GM23248 (cell line): ENCODE measurements at places on chromosomes 7 and 10. TPM values are rescaled to one million over a fixed set of nuclear protein-coding genes. Genes with fewer than 3 reads are reported as not detected.

The ECHDC3 gene
- 0.63 and 0.97 TPM in 2 replicates for total RNA-seq

DNA sequence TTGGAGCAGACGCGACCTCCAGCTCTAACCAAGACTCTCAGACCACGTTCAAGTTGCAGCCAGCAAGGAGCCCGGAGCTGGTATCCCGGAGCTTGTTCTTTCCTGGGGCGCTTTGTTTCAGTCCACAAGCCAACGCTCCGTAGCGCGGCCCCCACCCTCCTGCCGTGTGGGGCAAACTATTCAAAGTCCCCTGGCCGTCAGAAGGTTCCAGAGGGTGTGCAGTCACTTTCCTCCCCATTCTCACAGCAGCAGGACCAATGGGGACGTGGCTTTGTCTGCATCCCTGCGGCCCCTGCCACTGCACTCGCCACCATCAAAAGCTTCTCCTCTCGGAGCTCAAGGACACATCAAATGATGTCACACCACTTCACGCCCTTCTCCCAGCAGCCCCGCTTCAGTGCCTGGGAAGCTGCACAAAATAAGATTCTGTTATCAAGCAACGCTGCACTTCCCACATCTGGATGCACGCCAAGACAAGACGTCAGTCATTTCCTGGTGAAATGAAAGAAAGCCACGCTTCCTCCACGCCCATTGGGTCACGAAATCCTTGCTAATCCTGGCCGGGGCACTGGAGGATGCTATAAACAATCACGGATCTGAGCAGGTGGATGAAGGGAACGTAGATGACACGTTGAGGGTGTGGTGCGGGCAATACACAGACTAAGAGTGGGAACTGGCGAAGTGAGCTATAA lies 348.2 kb downstream of the PTPRN2 start:
- no peak overlapping the region for H3K4me3 ChIP-seq
- no peaks in the 10 kb centered on the region for H3K27me3 ChIP-seq
- no peak for DNase-seq

The CNNM1 gene
- 1.6 and 2.1 TPM in 2 replicates for total RNA-seq

GRCh38 chr7:47678641-47679380 lies 96.9 kb upstream of the TNS3 start:
- no peak overlapping the region for H3K27ac ChIP-seq
- no peaks in the 10 kb centered on the region for H3K36me3 ChIP-seq
- no peak overlapping the region for H3K4me3 ChIP-seq
- no peaks in the 10 kb centered on the region for H3K4me1 ChIP-seq
- H3K27me3 ChIP-seq: no peaks in the 10 kb centered on the region
- no peak for DNase-seq

- peaks cover 10% of the 10 kb centered on the region; the same call in 1 of the 2 replicates for H3K27me3 ChIP-seq
- no peaks in the 10 kb centered on the region for H3K36me3 ChIP-seq
- H3K27ac ChIP-seq: no peak overlapping the region
- no peaks in the 10 kb centered on the region for H3K4me1 ChIP-seq
- DNase-seq: no peak
Measured at GRCh38 chr10:71089162-71089561, 123.2 kb upstream of the UNC5B start.

DNA sequence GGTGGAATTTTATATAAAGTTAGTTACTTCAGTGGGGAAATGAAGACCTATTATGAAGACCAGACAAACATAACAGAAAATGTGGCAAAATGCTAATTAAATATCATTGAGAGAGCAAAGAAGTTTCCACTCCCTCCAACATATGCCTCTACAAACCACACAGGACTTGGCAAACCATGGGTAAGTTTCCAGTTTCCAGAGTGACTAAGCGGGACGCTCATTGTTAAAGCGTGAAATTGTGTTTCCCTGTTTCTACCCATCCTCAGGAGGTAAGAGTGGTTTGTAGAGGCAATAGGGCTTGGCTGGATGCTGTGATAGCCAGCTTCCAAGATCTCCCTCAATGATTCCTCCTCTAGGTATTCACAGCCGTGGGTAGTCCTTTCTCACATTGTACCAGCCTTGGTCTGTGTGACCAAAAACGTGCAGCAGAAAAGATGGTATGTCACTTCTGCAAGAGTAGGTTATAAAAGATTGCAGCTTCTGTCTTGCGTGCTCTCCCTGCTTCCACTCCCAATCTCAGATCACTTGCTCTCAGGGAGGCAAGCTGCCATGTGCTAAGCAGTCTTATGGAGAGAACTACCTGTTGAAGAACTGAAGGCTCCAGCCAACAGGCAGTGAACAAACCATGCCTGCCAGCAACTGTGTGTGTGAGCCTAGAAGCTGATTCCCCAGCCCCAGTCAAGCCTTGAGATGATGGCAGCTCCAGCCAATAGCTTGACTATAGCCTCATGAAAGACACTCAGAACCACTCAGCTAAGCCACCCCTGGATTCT lies 35.7 kb downstream of the CBX3 start:
- DNase-seq: peak; percentile 11
- no peaks in the 10 kb centered on the region for H3K27me3 ChIP-seq
- H3K4me1 ChIP-seq: no peaks in the 10 kb centered on the region
- no peak overlapping the region for H3K27ac ChIP-seq
- no peak overlapping the region for H3K4me3 ChIP-seq

DNA sequence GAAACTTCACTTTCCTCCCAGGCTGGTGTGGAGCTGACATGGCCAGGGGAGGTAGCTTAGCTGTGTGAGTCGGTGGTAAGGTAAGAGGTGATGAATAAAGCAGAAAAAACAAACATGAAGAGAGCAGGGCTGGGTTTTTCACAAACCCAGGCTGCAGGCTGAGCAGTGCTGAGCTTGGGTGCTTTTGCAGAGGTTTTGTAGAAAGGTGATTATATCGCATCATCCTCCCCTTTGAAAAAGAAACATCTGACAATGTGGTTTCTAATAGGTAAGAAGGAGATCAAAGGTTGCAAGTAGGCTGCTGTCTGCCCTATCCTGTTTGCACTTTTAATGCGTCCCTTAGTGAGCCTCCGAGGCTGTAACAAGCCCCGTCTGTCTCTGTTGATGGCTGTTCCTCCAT lies 69.6 kb upstream of the GRM8 start:
- no peaks in the 10 kb centered on the region for H3K4me1 ChIP-seq
- DNase-seq: no peak
- no peak overlapping the region for H3K4me3 ChIP-seq
- no peaks in the 10 kb centered on the region for H3K36me3 ChIP-seq

The CYP51A1 gene
- total RNA-seq: 64.6 and 67.8 TPM in 2 replicates

DNA sequence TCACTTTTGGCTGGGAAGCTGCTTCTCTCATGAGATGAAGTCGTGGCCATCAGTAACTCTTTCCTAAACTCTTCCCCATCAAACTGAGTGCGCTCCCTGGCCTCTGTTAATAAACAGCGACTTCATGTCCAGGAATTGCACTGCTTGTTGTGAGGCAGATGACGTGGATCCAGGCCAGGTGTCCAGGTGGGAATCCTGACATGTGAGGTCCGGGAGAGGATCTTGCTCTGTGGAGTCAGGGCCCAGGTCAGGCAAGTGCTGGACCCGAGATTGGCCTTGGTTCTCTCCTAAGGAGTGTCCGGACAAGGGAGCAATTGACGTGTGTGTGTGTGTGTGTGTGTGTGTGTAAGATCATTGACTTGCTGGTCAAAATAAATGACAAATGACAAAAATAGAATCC lies 362.7 kb downstream of the GLRX3 start:
- H3K27ac ChIP-seq: no peak overlapping the region
- H3K4me1 ChIP-seq: no peaks in the 10 kb centered on the region
- DNase-seq: no peak
- H3K27me3 ChIP-seq: no peaks in the 10 kb centered on the region
- H3K36me3 ChIP-seq: no peaks in the 10 kb centered on the region

The LRRD1 gene
- not detected in 2 replicates for total RNA-seq

DNA sequence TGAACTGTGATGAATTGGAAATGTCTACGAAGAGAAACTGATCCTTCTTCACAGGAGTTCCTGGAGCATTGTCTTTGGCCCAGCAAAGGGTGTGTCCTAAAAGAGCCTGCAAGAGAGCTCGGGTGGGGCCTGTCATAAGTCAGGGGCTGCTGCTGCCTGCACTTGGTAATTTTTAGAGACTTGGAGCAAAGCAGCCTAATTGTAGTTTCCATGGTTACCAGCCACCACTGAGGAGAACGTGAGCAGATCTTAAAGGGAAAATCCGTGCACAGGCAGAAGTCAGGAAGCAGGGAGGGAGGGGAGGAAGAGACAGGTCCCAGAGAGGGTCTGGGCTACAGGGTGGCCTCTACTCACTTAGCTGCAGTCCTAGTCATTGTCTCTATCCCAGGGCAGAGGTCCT lies 463.6 kb downstream of the PLXNA4 start:
- H3K36me3 ChIP-seq: no peaks in the 10 kb centered on the region
- DNase-seq: no peak
- no peak overlapping the region for H3K27ac ChIP-seq
- H3K27me3 ChIP-seq: no peaks in the 10 kb centered on the region; the same call in 1 of the 2 replicates
- no peak overlapping the region for H3K4me3 ChIP-seq

DNA sequence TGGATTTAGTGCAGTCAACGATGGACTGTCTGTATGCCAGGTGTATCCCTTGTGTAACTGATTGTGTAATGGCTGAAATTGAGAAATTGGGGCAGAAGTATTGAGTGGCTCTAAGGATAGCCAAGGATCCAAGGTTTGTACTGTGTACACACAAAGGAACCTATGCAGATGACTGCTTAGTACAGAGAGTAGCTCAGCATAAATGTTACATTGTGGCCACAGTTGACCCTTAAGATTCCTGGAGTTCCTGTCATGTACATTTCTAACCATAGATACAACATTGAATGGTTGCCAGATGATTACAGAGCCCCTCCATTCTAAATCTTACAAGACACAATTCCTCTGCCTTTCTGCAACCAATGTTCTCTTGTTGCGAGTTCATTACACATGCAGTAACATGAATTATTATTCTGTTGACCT lies 25.3 kb downstream of the CCDC126 start:
- DNase-seq: no peak
- H3K4me1 ChIP-seq: no peaks in the 10 kb centered on the region
- no peaks in the 10 kb centered on the region for H3K27me3 ChIP-seq

The PAPOLB gene
- 0.11 TPM in 1 of 2 replicates, not detected in the other for total RNA-seq

DNA sequence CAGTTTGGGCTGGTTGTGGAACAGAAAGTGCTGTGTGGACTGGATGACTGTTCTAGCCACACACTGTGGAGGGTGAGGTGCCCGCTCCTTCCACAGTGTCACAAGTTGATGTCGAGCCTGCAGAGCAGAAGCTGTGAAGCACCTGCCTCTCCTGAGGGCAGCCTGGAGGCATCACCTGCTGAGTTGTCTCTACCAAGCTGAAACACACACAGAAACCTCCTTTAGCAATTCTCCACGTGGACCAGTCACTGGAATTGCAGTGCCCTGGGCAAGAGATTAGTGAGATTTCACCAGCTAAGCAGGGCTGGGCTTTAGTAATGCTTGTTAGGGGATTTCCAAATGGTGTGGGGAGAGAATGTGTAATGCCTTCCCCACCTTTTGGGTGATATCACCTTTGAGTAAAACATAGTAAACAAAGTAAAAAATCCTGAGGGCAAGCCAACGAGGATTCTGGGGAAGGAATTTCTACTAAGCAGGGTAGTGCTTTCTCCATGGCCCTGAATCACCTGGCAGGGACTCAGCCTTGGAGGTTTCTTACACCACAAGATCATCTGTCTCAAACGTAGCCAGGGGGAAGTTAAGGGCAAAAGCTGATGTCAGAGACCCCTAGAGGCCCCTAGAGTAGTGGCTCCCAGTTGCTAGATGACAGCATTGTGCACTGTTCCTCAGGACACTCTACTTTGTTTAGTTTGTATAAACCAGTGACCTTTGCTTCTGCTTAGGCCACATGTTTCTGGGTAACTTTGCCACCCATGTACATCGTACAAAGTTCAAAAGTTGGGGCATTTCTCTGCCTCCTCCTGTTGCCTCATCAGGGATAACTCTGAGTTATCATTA lies 233.1 kb upstream of the IGFBP3 start:
- no peak overlapping the region for H3K4me3 ChIP-seq
- peaks cover 43% of the 10 kb centered on the region for H3K4me1 ChIP-seq
- DNase-seq: peak; percentile 45
- H3K27me3 ChIP-seq: no peaks in the 10 kb centered on the region

The LIPN gene
- not detected in 2 replicates for total RNA-seq
